ENCODE measurements at places on chromosomes 5 and 9. TPM values are rescaled to one million over a fixed set of nuclear protein-coding genes. Genes with fewer than 3 reads are reported as not detected.

Gene GDA
- not detected for total RNA-seq

Gene SOHLH1
- total RNA-seq, result not detected

Gene SOX30
- total RNA-seq, result not detected

Gene AOPEP
- total RNA-seq, result 84.2 TPM

Gene ANKRD20A1
- total RNA-seq, result not detected

Gene TRPM3
- 4.5 TPM for total RNA-seq

Gene CHSY3
- 41.9 TPM for total RNA-seq

Gene PCDHGA2
- total RNA-seq, result 2.8 TPM

Gene MYORG
- 2.2 TPM for total RNA-seq

Gene EXOSC2
- 22.1 TPM for total RNA-seq

Gene C7
- total RNA-seq, result 36.9 TPM

Gene WHRN
- 1.6 TPM for total RNA-seq

Gene OR13C8
- total RNA-seq, result not detected

Gene LRSAM1
- 16.0 TPM for total RNA-seq

Gene C5orf58
- total RNA-seq, result not detected

Gene ADAMTSL2
- 10.6 TPM for total RNA-seq

Gene ECSCR
- 2.2 TPM for total RNA-seq

Gene SLC6A18
- not detected for total RNA-seq

Gene CDC23
- total RNA-seq, result 19.5 TPM

Gene BOD1
- 80.5 TPM for total RNA-seq

Gene MACIR
- total RNA-seq, result 11.9 TPM

Gene RAD17
- total RNA-seq, result 20.8 TPM

Gene PCDHGB4
- total RNA-seq, result 26.1 TPM

Gene SUSD3
- total RNA-seq, result not detected

Gene KCTD16
- 8.4 TPM for total RNA-seq

Gene DNAJC21
- total RNA-seq, result 29.1 TPM

Gene ECPAS
- total RNA-seq, result 149 TPM

Gene SHISAL2B
- not detected for total RNA-seq

Gene TMEM232
- total RNA-seq, result 0.79 TPM

Gene GRIA1
- total RNA-seq, result 2.4 TPM

Gene FANCC
- total RNA-seq, result 3.6 TPM

Gene AGXT2
- total RNA-seq, result not detected

Gene DNAI1
- total RNA-seq, result 0.03 TPM

Gene SIT1
- total RNA-seq, result 0.07 TPM

Gene DND1
- total RNA-seq, result 0.13 TPM

Gene SPATA31A7
- not detected for total RNA-seq

Gene GPRIN1
- total RNA-seq, result 2.9 TPM

Gene CTXN3
- not detected for total RNA-seq

Gene SNCAIP
- total RNA-seq, result 0.13 TPM

Gene FAM221B
- not detected for total RNA-seq

Gene PCDHGA7
- 10.3 TPM for total RNA-seq

Gene SPATA31D4
- not detected for total RNA-seq

Gene PCDHB8
- 0.26 TPM for total RNA-seq

Gene SLC4A9
- 0.07 TPM for total RNA-seq

Gene NIPSNAP3A
- 48.7 TPM for total RNA-seq

Gene TTC23L
- total RNA-seq, result not detected

Gene GMCL2
- not detected for total RNA-seq

Gene INSL4
- not detected for total RNA-seq

Gene PCDHA1
- not detected for total RNA-seq

Gene FBXO4
- 7.9 TPM for total RNA-seq

Gene SPINK6
- total RNA-seq, result not detected

Gene ITK
- not detected for total RNA-seq

Gene ZNF618
- total RNA-seq, result 13.2 TPM

Gene ALDH1A1
- total RNA-seq, result 2.8 TPM

Gene RC3H2
- total RNA-seq, result 51.8 TPM
